Head of caudate nucleus (tissue), 42 donors: ENCODE measurements at places on chromosomes 6 and 20.

DNA sequence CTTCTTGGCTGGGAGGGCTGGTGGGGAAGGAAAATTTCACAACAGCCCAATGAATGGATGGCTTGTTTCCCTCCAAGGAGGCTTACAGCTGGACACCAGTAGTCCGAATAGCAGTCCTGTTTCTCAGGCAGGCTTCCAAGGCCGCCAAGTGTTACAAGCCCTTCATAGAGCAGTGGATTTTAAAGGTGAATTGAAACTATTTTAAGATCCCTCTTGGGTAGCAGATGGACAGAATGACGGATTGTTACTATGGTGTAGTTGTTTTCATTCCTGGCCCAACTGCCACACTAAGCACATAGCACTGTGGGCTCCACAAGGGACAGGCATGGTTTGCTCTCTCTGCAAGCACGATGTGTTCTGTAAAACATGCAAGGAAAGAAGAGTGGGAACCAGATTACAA lies 203.3 kb upstream of the TAB2 start:
- DNase-seq, result peak; percentile 54

DNA sequence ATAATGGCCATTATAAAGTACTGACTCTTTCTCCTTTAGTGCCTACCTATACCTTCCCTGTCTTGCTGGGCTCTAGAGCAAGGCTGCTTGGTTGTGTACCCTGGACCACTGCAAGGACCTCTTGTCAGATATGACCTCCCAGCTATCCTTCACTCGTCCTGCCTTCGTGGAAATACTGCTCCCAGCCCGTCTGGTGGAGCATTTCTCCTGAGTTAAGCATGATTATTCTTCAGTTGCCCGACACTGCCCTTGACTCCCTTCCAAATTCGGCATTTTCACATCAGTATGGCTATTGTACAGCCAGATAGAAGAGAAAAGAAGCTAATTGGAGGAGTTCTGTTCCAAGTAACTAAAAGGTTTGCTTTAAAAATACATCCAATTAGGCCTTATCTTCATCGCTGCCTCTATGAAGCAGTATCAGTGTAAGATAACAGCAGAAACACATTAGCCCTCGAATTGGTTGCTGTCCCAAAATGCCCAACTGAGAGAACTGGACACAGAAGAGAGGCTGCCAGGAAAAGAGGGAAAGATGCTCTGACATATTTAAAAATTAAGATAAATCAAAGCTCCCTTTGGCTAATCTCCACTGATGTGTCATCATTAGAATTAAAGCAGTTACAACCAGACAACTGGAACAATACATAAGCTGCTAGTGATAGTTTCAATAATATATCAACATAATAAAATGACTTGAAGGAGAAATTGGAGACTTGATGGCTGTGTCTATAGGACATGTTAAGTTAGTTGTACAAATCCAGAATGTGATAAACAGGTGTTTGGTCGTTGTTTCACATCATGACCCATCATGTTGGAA lies 54.4 kb downstream of the OPRM1 start:
- DNase-seq, result no peak

- no peak for DNase-seq
Observed at GRCh38 chr6:55772730-55773129, 102.7 kb downstream of the BMP5 start.

- DNase-seq, result no peak
Observed at GRCh38 chr20:50232651-50233324, 42.2 kb downstream of the CEBPB start.

GRCh38 chr6:36343109-36343680 lies 6.5 kb upstream of the BNIP5 start:
- no peak for DNase-seq

DNA sequence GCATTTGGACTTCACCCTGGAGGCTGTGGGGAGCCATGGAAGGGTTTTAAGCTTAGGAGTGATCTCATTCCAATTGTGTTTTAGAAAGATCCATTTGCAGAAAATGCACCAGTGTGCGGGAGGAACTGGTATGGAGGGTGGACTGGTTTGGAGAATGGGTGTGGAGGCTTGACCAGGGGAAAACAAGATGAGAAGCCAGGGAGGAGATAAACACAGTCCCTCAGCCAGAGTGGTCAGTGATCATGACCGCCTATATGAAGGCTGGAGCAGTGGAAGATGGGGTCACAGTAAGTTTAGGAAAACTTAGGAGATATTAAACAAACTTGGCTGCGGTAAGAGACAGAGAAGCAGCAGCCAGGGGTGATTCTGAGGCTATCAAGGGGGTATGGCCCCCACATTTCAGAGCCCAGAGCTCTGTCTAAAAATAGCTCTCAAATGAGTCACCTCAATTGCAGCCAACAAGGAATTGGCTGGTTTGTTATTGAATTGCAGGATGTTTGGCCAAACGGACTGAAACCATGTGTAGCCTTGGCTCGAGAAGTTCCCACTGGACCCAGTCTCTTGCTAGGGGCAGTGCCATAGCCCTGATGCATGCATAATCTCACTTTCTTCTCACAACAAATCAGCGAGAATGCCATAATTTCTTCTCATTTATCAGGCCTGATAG lies 159.9 kb upstream of the TOP1 start:
- no peak for DNase-seq

- no peak for DNase-seq
Observed at GRCh38 chr6:38593409-38593808, 46.3 kb downstream of the BTBD9 start.

DNA sequence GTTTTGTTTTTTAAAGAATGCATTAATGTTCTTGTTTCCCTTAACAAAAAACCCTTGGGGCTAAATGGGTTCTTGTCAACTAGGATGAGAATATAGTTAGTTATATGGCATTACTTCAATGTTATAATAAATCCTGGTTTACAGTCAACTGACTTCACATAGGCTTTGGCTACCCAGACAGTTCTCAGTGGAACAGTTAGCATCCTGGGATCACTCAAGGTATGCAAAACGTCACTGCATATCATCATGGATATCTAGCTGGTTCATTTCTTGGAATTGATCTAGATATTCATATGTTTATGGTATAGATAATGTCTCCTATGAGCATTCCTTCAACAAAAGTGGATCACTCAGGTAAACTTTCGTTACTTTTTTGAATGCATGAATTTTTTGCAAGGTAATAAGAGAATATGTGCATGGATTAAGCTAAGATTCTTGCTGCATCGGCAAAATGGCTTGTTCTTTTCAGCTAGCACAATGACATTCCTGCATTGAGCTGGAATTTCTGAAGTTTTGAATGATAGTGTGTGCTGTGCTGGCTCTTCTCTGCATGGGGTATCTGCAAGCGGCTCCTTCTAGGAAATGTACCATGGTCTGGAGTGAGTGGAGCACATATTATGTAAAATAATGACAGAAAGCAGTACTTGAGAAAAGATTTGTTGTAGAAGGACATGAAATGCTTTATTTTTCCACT lies 138.9 kb downstream of the ADGRG6 start:
- no peak for DNase-seq

DNA sequence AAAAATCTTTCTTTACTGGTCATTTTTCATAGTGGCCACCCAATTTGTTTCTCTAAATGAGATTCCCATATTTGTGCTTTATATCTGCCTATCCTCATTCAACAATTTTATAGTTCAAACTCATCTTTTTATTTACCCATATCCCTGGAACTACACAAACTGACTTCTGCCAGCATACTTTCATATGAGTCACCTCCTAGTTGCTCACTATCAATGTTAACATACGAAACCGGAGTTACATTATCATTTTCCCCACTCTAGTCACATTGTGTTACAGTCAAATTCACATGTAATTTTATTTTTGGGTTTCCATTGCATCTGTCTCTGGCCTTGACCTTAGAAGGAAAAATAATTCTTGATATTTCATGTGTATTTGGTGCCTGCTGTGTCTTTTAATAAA lies 499.4 kb downstream of the MAFB start:
- DNase-seq, result no peak

GRCh38 chr6:46655803-46656202 lies 3.0 kb downstream of the SLC25A27 start:
- no peak for DNase-seq

GRCh38 chr6:36336779-36337241 lies at the start of gene BNIP5:
BNIP5 (minus strand) TSS chr6:36336888; CDS start chr6:36330690, 6,198 bp downstream.
- DNase-seq, result no peak

DNA sequence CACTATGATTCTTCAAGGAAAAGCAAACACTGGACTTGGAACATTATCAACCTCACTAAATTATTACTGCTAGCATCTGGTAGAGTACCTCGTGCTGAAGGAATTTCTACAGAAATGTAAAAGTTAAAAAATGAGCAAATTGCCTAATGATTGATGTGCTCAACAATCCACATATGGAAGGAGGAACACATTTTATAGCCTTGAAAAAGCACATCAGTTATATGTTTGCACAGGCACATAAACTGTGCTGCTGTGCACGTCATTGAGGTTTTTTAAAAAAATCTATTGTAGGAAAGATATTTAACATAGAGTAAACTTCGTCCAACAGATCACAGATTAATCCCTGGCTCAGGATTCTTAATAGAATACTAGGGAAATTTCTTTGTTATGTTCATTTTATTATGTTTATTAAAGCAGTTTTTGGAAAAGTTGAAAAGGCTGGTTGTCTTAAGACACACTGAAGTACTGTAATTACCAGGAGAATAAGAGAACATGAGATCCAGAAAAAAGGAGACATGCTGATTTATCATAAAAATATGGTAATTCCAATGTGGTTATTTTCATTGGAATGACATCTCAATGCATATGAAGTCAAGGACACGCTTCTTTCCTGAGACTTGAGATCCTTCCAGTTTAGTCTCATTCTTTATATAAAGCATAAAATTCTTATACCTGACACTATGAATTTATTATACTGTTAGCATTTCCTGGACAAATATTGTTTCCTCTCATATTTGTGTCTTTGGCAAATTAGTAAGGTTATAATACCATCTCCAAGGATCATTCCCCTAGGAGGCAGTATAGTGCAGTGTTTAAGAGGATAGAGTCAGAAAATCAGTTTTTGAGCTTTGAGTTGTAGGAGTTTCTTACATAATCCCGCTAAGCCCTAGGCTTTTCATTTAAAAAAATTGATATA lies 511.1 kb downstream of the TENT5A start:
- no peak for DNase-seq

DNA sequence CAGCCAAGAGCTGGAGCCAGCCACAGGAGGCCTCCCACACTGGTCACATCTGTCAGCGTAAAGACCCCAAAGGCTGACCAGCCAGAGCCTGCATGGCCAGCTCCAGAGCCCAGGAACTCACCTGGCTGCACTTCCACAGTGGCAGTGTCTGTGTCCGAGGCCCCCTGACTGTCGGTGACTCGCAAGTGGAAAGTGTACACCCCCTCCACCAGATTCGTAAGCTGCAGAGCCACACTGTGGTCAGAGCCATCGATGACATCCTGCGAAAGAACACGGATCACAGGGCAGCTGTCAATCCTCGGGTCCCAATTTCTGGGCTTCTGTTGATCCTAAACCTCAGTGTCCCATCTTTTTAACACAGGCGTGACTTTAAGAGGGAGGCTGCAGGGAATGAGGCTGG lies 69.3 kb downstream of the ALDH5A1 start:
- DNase-seq, result no peak

- no peak for DNase-seq
Observed at GRCh38 chr20:46169245-46170171, 51.4 kb downstream of the CD40 start.

DNA sequence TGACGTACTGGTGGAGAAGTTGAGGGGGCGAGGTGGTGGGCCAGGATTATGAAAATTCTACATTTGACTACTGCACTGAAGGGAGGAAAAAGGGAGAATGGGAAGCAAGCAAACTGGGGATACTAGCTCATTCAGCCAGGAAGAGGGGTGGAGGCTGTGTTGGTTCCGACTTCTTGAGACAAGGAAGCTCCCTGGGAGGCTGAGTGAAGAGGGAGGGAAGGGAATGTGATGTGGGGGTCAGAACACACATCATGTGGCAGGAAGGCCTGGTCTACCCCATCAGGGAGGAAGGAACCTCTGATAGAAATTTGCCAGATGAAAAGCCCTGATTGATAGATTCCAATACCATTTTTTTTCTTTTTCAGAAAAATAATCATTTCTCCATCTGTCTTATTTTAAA lies 28.8 kb upstream of the MCHR2 start:
- DNase-seq, result no peak

GRCh38 chr6:119197271-119197670 lies 118.8 kb upstream of the FAM184A start:
- DNase-seq, result no peak

- no peak for DNase-seq
Observed at GRCh38 chr6:152316024-152316423, 321.1 kb downstream of the SYNE1 start.

- DNase-seq, result no peak
Observed at GRCh38 chr6:14309951-14310445, 192.4 kb downstream of the CD83 start.

DNA sequence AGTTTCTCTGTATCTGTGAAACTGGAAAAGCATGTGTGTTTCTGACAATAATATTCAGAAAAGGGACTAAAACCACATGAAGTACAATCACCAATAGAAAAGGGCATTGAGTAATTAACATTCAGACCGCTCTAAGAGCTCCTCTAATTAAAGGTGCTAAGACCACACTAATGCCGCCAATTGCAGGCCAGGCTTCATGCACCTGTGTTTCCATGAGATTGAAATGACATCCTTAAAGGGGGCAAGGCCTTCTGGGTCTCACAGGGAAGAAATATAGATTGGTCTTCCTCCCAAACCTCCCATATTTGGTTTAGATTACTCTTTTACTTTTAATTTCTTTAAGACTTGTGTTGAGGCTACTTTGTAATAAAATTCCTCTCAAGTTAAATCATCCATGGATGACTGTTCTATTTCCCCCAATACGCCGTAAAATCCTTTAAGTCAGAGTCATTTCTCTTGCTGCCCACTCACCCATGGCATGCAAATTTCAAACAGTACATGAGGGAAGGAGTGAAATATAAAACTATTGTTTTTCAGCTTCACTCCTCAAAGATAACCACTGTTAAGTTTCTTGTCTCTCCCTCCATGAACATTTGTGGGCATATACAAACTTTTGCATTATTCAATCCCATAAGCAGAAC lies 110.6 kb downstream of the UBE3D start:
- DNase-seq, result no peak

- DNase-seq, result no peak
Observed at GRCh38 chr6:39268721-39269120, 39.4 kb upstream of the KCNK5 start.

DNA sequence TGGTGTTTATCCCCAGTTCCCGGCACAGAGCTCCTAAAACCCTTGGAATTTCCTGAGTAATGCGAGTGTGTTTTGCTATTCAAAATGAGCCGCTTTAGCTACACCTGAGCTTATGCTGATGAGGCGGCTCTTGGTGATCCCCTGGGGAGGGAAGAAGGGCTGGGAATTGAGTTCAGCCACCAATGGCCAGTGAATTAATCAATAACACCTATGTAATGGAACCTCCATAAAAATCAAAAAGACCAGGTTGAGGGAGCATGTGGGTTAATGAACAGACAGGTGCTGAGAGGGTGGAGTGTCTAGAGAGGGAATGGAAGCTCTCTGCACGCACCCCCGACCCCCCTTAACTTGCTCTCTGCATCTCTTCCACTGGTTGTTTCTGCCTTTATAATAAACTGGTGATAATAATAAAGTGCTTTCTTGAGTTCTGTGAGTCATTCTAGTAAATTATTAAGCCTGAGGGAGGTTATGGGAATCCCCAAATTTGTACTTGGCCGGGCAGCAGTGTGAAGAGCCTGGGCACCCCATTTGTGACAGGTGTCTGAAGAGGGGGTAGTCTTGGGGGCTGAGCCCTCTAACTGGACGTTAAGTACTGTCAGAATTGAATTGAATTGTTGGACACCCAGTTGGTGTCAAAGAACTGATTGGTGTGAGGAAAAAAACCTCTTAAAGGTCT lies 24.6 kb upstream of the SERPINB1 start:
- DNase-seq, result no peak
